ENCODE measurements at places on chromosomes 12 and 14.
A peak's percentile ranks its signal among the peaks of the same experiment; 100 is the strongest.

GRCh38 chr12:30806989-30807694 is 52.4 kb upstream of the CAPRIN2 start:
- DNase-seq: peak; percentile 16

- DNase-seq: no peak
Measured at GRCh38 chr12:31210104-31210503, 115.8 kb downstream of the SINHCAF start.

DNA sequence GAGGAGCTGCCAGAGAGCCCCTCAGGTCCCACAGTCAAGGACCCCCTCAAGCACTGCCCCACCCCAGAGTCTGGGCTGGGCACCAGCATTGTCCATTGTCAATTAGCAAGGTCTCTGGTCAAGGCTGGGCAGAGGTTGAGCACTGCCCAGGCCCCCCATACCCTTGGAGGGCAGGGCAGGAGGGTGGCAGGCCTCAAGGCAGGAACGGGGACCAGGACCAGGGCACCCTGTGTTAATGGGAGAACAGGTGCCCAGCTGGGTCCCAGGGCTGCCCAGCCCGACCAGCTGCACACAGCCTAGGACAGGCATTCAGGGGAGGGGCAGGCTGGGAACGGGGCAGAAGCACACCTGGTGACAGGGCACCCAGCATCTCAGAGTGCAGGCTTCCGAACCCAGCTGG is 18.4 kb downstream of the SIVA1 start:
- DNase-seq: no peak

GRCh38 chr14:89252887-89253532 is 164.0 kb downstream of the FOXN3 start:
- no peak for DNase-seq

- DNase-seq: no peak
Measured at GRCh38 chr12:31021181-31021580, 52.5 kb upstream of the DDX11 start.

DNA sequence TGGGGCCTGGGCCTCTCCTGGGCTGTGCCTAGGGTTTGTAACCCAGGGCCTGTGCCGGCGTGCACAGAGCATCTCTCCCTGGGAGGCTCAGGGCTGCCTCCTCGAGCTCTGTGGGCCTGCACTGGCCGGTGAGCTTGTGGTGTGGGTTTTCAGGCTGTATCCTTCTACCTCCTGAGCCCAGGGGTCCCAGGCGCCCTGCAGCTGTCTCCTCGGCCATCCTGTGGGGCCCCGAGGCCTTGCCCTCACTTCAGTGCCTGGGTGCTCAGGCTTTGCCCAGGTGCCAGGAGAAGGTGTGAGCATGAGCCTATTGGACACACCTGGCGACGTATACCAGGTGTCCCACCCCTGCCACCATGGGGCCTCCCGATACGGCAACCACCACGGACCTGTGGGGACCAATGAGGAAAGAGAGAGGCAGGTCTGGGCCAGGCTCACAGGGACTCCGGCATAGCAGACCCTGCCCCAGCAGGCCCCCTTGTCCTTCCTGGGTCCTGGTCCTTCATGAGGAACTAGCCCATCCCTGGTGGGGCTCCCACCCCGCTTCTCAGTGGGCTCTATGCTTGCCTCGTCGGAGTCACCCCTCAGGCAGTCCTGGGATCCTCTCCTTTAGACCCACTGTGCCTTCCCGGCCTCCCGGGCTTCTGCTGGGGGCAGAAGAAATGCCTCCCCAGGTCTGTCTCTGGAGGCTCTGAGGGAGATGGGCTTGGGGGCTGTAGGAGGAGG is 400.2 kb downstream of the TMEM121 start:
- DNase-seq: no peak

GRCh38 chr12:103561174-103561573 is 25.9 kb upstream of the STAB2 start:
- DNase-seq: no peak

DNA sequence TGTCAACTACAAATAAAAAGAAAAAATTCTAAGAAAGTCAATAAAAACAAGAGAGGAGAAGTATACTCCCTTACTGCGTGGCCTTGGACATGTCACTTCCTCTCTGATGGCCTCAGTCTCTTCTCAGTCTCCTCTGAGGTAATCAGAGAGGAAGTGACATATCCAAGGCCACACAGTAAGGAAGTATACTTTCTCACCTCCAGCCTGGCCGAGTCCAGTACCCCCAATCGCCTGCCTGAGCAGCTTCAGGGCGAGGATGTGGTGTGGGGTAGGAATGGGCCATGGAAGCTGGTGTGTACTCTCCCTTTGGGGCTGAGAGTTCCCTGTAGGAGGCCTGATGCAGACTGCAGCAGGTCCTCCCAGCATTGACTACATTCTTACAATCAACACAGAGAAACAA is 15.8 kb downstream of the VDR start:
- peak; percentile 51 for DNase-seq

GRCh38 chr12:82740129-82741000 is 53.7 kb downstream of the TMTC2 start:
- DNase-seq: no peak

GRCh38 chr14:90940318-90940962 is 120.0 kb downstream of the RPS6KA5 start:
- no peak for DNase-seq

- no peak for DNase-seq
Measured at GRCh38 chr12:69243099-69244084, 4.0 kb downstream of the CPSF6 start.

- DNase-seq: no peak
Measured at GRCh38 chr12:108853981-108854446, 3.4 kb downstream of the SSH1 start.

GRCh38 chr12:77510985-77511384 is 319.7 kb upstream of the NAV3 start:
- no peak for DNase-seq

GRCh38 chr12:92210071-92210470 is 64.4 kb upstream of the BTG1 start:
- no peak for DNase-seq

DNA sequence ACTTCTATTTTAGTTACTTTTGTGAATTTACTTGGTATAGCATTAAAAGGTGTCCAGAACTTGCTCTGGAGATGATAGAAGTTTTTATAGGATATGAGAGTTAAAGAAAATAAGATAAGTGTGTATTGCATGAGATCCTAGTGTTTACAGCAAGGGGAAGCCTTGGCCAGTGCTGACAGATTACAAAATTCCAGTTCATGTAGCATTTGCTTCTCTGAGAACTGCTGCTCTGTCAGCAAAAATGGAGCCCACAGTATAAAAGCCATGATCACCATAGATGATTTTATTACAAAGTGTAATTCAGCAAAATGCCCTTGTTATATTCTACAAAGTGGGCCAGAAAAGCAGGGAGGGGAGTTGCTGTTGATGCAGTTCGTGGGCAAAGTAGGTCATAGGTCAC is 40.0 kb upstream of the ATF1 start:
- DNase-seq: no peak

DNA sequence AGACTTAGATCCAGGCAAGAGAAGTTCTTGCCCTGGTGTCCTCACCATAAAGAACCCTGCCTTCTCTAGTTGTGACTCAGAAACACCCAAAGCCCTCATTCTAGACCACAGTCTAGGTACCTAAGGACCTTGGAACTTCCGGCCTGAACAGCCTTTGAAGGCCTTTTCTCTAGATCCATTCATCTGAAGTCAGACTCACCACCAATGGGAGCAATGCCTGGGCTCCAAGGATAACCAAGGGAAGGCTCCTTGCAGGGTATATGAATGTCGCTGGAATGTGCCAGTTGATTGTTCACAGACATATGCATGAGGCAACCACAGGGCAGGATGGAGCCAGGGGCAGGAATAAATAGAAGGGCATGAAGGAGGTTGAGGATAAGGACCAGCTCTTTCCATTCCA is 86.3 kb downstream of the PLCZ1 start:
- DNase-seq: no peak

DNA sequence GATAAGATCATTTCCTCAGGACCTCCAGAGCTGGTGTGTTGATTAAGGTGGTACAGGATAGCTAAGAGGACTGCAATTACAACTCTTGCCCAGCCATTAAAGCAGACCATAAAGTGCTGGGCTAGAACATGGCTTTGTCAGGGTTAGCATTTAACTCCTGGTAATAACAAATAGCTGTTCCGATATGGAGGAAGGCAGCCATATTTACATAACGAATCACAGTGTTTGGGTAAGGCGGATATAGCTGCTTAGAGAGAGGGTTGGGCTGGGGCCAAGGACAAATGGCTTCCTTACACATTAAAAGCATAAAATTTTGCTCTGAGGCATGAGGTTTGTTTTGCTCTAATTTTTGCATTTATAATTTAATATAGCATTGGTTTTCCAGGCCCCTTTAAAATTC is 297.7 kb upstream of the DDHD1 start:
- no peak for DNase-seq

GRCh38 chr12:104609445-104609844 is 152.7 kb downstream of the CHST11 start:
- no peak for DNase-seq

- DNase-seq: no peak
Measured at GRCh38 chr12:118148287-118148686, 12.4 kb downstream of the PEBP1 start.

DNA sequence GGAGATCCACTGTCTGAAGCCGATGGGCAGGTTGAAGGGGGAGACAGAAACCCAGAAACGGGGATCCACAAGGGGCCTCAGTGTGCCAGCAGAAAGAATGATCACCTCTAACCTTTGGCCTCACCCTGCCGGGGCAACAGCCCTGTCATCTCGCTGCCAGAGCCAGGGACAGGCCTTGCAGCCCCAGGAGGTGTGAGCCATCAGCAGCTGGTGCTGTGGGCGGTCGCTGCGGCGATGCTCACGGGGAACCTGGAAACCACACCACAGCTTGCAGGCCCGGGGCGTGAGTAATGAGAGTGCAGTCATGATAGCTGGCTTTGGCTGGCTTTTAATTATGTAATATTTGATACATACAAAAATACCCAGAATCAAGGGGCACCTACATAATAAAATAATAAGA is 4.7 kb upstream of the TTC7B start:
- peak; percentile 91 for DNase-seq

DNA sequence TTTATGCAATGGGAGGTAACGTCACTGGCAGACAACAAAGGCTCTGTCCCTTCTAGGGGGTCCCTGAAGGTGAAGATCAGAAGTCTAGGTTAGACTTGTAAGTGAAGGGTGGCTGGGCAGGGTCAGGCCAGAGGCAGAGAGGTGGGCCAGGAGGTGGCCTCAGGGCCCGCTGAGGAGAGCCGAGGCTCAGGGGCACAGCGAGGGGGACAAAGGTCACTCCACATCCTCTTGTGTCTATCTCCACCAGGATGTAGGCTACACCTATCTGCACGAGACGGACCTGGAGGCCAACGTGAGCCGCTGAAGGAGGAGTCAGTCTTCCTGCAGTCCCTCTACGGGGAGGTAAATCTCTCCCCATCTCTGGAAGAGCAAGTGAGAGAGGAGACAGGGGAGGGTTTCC is 20.3 kb downstream of the KRT85 start:
- DNase-seq: no peak

GRCh38 chr12:11578461-11578993 is 70.9 kb upstream of the ETV6 start:
- peak; percentile 63 for DNase-seq

- DNase-seq: no peak
Measured at GRCh38 chr12:98581101-98581500, 12.4 kb upstream of the SLC25A3 start.

- DNase-seq: no peak
Measured at GRCh38 chr14:51626185-51626584, 25.5 kb upstream of the FRMD6 start.

- no peak for DNase-seq
Measured at GRCh38 chr12:132824053-132824452, 4.6 kb downstream of the GOLGA3 start.

DNA sequence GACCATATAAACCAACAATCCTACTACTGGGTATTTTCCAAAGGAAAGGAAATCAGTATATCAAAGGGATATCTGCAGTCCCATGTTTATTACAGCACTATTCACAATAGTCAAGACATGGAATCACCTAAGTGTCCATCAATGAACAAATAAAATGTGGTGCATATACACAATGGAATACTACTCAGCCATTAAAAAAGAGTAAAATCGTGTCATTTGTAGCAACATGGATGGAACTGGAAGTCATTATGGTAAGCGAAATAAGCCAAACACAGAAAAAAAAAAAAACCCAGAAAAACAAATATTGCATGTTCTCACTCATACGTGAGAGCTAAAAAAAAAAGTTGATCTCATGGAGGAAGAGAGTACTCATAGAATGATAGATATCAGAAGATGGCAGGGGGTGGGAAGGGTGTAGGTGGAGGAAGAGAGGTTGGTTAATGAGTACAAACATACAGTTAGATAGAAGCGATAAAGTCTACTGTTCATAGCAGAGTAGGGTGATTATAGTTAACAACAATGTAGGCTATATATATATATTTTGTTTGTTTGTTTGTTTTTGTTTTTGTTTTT is 49.3 kb downstream of the BCAT1 start:
- peak; percentile 33 for DNase-seq

- no peak for DNase-seq
Measured at GRCh38 chr12:19963972-19964371, 404.4 kb upstream of the PDE3A start.

DNA sequence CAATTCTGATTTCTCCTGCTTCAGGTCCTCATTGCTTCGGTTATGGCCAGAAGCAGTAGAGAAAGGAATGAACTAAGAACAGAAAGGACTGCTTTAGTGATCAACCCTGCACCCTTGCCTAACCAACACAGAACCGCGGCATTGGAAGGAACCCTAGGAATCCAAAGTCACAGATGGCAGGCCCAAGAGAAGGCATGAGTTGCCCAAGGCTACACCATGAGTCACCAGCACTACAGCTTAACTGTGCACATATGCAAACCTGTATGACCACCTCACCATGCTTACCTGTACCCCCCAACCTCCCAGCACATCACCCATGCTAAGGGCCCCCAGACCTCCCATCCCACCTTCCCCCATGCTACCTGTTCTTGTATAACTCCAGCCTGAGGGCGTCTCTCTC is 25.9 kb upstream of the BLTP3B start:
- no peak for DNase-seq

- DNase-seq: no peak
Measured at GRCh38 chr12:27627123-27627852, 69.0 kb upstream of the REP15 start.

GRCh38 chr12:15152456-15152855 is 68.8 kb downstream of the RERG start:
- no peak for DNase-seq

GRCh38 chr12:4786795-4787194 is 66.6 kb downstream of the GALNT8 start:
- no peak for DNase-seq

- no peak for DNase-seq
Measured at GRCh38 chr12:22729957-22730443, 105.0 kb downstream of the ETNK1 start.

DNA sequence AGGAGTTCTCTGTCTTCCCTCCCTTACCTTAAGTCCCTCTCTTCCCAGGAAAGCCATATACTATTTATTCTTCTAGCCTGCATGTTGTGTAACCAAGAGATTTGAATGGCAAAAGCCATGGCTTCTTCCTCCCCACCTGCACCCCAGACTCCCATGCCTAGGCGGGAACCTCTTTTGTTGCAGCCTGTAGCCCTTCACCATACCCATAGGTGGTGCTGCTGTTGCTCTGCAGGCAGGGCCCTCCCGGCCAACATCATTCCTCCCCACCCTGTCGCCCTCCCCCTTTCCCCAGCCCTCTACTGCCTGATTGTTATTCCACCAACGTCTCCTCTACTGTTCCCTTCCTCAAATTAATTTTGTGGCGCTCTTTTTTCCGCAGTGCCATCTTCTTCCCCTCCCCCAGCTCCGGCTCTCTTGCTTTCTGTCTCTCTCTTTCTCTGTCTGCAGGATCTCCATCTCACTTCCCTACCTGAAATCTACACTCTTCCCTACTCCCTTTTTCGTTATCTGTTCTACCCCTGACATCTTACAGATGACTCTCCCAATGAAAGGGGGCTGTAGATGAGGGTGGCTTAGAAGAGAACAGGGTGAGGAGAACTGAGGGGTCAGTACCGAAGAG is 13.8 kb downstream of the NGDN start:
- DNase-seq: peak; percentile 12

Data from activated CD4-positive, alpha-beta memory T cell treated with anti-CD3 and anti-CD28 coated beads for 36 hours (primary cell).